ENCODE measurements at places on chromosomes 7 and 10.

GRCh38 chr10:102229810-102230263, 3.7 kb downstream of the ELOVL3 start:
- peak; percentile 68 for DNase-seq

DNA sequence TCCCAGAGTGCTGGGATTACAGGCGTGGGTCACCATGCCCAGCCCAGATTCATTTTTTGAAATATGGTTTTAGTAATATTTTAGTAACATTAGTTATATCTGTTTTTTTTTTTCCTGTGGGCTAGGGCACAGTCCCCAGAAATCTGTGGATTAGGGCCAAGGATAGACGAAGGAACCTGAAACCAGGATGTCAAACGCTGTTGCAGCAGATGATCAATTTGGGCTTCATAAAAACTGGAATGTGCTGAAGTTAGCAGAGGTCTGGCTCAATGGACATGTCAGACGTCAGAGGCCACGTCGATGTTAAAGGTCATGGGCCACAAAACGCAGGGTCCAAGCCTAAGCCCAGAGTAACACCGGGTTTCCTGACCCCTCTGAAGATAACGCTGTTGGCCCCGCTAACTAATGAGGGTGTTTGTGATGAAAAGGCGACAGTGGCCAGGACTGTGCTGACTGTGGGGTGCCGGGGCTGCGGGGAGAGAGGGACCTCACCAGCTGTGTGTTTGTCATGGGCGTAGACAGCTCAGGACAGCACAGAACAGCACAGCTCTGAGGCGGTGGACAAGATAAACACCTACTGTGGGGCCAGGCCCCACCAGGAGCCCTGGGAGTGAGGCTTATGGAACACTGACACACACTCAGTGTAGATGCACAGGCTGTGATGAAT, 23.8 kb upstream of the GTPBP4 start:
- no peak for DNase-seq

- no peak for DNase-seq
Observed at GRCh38 chr10:46272863-46273415, 13.9 kb upstream of the ANTXRL start.

DNA sequence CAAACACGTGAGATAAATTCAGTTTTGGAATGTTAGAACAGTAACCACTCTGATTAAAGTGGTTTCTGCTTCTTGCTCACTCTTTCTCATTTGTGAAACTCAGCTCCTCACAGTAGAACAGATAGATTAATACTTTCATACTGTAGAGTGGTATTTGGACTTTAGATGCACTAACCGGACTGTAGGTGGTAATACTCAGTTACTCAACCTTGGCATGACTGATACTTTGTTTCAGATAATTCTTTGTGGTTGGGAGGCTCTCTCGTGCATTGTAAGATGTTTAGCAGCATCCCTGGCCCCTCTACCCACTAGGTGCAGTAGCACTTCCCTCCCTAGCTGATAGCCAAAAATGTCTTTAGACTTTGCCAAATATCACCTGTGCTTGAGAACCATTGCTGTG, 37.6 kb downstream of the MCU start:
- DNase-seq = no peak

DNA sequence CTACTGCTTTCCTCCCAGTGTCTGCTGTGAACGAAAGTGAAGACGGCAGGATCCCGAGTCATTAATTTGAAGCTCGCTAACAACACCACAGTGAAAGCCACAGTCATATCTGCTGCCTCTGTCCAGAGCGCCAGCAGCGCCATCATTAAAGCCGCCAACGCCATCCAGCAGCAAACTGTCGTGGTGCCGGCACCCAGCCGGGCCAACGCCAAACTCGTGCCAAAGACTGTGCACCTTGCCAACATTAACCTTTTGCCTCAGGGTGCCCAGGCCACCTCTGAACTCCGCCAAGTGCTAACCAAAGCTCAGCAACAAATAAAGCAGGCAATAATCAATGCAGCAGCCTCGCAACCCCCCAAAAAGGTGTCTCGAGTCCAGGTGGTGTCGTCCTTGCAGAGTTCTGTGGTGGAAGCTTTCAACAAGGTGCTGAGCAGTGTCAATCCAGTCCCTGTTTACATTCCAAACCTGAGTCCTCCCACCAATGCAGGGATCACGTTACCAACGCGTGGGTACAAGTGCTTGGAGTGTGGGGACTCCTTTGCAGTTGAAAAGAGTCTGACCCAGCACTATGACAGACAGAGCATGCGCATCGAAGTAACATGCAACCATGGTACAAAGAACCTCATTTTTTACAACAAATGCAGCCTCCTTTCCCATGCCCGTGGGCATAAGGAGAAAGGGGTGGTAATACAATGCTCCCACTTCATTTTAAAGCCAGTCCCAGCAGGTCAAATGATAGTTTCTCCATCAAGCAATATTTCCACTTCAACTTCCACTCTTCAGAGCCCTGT, 94.8 kb upstream of the KCNMA1 start:
- no peak for DNase-seq

GRCh38 chr7:151339651-151340382, 1.8 kb upstream of the NUB1 start:
- DNase-seq = no peak

- DNase-seq = no peak
Observed at GRCh38 chr7:41873741-41874140, 170.9 kb upstream of the INHBA start.

DNA sequence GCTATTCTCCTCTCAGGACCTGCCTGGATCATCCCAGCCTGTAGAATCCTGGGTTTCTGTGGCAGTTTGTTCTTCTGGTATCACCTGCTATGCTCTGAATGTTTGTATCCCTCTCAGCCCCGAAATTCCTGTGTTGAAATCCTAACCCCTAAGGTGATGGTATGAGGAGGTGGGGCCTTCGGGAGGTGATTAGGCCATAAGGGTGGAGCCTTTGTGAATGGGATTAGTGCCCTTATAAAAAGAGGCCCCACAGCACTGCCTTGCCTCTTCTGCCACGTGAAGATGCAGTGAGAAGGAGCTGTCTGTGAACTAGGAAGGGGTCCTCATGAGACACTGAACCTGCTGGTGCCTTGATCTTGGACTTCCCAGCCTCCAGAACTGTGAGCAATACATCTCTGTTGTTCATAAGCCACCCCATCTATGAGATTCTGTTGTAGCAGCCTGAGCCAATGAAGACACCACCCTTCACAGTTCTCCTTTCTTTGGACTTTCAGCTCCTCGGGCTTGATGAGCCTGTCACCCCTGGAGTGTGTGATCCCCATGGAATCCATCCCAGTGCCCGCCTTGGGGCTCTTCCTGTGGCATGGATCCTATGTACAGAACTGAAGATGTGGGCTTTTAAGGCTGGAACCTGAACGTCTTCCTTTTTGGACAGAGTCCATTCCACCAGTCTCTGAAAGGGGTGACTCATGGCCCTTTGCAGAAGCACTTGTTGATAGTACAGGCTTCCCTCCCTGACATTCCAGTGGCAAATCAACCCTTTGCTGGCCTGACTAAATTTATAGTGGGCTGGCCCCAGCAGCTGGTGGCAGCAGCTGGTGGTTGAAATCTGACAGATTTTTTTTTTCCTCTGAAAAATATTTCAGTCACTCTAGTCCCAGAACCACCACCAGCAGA, 138.0 kb downstream of the TACC2 start:
- DNase-seq = no peak

DNA sequence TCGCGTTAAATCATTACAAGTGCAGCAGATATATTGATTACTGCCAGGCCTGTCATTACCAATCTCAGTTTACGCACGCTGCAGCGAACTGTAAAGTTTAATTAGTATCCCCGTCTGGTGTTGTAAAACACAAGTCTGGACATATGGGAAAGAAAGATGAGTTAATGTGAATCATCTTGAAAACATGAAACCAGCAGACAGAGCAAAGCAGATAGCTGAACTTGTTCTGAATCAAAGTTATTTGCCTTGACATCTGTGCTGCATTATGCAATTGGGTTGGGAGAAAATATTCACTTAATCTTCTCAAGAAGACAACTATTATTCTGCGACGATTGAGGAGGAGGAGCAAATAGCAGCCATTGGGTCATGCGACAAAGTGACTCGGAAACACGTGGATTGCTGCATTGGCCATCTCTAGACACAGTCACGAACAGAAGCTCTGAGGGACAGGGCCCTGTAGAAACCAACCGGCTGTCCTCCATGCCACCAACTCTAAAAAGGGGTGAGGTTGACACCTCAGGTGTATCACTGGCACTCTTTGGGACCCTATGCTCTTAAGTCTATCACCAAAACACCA, 156.3 kb upstream of the C7orf33 start:
- no peak for DNase-seq

DNA sequence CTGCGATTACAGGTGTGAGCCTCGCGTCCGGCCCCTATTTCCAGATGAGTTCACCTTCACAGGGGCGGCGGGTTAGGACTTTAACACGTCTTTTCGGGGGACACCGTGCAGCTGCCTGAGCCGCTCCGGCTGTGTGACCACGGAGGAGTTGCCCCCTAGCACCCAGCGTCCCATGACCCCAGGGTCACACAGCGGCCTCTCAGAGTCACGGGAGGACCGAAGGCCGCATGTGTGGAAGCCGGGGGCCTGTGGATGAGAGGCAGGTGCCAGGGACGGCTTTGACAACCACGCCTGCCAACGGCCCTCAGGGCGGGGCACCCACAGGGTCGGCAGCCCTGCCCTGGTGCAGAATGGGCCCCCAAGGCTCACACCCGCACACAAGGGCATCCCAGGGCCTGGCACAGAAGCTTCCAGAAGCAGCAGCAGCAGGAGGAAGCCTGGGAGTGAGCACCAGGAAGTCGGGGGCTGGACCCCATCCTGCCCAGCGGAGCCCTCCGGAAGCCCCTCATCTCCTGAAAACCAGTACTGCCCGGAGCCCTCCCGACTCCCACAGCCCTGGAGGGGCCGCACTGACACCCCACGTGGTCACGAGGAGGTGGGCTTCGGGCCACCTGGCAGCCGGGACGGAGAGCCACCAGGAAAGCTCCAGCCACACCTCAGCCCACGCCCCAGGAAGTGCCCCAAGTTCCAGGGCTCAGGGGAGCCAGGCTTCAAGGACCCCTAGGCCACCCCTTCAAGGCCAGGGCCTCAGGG, 32.7 kb downstream of the ADAP1 start:
- DNase-seq = no peak

DNA sequence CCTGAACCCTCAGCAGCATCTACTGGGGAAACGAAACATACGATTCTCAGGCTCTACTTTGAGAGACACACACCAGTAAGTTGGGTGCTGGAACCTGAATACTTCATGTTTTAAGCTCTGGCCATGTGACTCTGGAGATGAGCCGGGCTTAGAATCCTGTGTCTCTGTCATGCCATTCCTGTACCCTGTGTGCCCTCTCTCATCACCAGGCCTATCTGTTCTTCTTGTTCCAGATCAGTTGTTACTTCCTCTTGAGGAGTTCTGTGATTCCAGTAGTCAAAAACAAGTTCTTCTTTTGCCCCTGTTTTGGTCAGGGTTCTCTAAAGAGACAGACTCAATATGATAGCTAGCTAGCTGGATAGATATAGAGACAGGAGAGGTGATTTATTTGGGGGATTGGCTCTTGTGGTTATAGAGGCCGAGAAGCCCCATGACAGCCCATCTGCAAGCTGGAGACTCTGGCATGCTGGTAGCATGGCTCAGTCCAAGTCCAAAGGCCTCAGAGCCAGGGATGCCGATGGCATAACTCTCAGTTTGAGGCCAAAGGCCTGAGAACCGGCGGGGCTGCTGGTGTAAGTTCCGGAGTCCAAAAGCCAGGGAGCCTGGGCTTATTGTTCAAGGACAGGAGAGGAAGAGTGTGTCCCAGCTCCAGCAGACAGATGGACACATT, 54.3 kb downstream of the CHN2 start:
- no peak for DNase-seq

DNA sequence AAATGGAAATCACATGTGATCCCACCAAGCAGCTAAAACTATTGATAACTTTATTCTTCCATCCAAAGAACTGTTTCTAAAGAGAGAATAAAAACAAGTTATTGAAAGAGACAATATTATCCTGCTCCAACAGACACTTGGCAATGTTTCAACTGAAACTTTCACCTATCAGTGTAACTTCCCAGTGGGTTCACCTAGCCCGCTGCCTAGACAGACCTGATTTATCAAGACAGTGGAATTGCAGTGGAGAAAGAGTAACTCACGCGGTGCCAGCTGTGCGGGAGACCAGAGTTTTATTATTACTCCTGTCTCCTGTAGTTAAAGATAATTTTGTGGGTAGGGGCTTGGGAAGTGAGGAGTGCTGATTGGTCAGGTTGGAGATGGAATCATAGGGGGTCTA, 199.8 kb downstream of the AHR start:
- no peak for DNase-seq

- no peak for DNase-seq
Observed at GRCh38 chr10:106440767-106441166, 723.7 kb downstream of the SORCS1 start.

DNA sequence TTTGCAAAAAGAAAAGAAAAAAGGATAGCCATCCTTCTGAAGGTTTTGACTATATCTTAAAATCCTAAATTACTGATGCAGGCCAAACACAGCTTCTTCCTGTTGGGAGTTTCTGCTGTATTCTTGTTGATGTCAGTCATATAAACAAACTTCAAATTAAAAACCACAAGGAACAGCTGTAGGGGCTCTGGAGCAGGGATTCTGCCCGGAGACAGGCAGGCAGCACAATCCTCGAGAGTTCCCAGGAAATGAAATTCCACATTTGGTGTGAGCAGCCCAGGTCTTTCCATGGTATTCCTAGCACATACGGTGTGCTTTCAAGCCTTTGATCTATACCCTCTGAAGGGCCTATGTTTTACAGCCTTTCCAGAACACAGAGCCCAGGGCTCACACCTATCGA, 43.2 kb downstream of the INSYN2A start:
- no peak for DNase-seq

GRCh38 chr7:78020874-78021249, 222.3 kb downstream of the PHTF2 start:
- DNase-seq = no peak

DNA sequence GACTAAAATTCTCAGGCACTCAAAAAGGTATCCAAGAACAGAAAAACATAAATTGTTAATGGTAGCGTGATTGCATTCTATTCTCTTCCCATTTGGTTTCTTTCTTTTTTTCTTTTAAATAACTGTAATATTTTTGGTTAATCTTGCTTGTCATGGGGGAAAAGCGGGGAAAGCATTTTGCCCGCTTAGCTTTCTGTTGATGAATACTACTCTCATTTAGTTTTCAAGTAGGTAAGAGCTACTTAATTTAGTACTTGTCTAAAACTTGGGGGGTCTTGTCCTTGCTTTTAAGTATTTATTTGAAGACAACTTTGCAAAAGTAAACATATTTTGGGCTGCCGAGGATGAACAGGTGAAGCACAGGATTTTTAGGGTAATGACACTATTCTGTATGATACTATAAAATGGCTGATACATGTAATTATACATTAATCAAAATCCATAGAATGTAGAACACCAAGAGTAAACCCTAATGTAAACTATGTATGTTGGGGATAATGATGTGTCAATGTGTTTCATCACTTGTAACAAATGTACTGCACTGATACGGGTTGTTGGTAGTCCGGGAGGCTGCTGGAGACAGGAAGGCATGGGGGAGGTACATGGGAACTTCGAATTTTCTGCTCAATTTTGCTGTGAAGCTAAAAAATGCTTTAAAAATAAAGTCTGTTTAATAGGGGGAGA, 1.7 kb downstream of the TES start:
- no peak for DNase-seq

Data from NCI-H2081 (cell line).